ENCODE measurements at places on chromosomes 2 and 18. TPM values are rescaled to one million over a fixed set of nuclear protein-coding genes. Genes with fewer than 3 reads are reported as not detected.

DNA sequence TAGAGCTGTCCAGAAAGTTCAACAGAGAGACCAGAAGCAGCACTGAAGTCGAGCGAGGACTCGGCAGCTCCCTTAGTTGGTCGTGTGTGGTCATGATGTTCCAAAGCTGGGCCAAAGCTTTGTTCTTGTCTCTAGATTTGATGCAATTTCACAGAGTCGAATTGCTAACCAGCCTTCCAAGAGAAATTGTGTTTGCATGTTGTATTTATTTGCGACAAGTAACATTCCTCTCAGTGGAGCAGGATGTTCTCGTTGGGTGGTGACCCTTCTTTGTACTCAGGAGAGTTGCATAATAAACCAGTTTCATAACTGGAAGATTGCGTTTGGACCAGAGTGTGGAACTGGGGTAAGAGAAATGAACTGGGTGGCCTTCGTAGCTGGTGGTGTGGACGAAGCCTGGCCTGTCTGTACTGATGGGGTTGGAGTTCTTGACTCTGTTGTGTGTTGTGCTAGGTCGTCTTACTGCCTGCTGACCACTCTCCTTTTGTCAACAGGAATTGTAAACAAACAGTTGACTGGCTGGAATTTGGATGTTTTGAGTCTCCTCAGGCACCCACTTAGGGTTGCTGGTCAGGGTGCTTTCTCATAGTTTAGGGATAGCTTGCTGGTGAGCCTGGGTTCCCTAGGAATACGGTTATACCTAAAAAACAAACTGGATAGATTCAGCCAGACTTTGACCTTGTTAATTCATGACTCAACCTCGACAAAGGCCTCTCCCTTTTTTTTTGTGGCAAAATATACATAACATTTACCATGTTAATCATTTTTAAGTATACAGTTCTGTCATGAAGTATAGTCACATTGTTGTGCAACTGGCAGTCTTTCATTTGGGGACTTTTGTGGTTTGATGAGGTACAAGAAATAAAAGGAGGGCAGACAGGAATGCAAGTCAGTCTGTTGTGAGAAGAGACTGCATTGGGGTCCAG is 28.9 kb upstream of the TOGARAM2 start:
- no peak for DNase-seq

GRCh38 chr2:163565192-163565591 is 170.6 kb downstream of the FIGN start:
- no peak for DNase-seq

DNA sequence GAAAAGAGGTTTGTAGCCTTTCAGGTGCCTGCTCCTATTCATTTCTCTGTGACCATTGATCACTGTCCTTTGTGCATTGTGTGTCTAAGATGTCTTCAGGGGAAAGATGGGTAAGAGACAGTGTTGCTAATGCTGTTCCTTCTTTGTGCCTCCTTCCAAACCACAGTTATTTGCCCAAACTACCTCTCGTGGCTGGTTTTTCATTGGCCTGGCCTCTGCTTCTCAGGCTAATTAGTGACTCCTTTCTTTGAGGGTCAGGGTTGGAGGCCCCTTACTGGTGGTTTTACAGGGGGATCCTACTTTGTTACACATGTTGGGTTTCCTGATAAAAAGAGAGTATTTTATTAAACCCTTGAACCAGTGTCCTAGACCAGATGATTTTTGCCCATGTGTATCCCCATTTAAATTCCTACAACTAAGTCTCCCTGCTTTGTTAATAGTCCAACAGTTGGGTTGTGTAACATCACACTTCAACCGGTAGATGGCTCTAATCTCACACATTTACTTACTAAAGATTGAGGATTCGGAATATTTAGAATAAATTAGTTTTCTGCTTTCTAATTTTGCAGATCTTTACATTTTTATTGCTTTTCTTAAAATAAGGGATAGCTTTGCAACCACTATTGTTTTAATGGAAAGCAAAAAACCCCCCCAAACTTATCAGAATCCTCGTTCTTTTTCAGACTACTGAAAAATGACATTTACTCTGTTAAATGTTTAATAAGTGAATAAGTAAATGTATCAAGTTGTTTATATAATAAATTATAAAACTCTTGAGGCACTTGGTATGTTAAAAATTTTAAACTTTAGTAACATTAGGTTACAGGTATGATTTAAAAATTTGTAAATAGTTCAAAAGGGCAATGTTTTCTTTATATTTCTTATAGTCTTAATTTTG is 2.4 kb downstream of the MARS2 start:
- no peak for DNase-seq

Gene C2orf81
- total RNA-seq = 2.4 TPM

Gene DLGAP1
- 0.05 TPM for total RNA-seq

GRCh38 chr2:113376253-113376912 is 61.1 kb upstream of the ZNG1B start:
- DNase-seq = no peak

GRCh38 chr2:46780411-46780800 is 135.2 kb downstream of the MCFD2 start:
- no peak for DNase-seq

DNA sequence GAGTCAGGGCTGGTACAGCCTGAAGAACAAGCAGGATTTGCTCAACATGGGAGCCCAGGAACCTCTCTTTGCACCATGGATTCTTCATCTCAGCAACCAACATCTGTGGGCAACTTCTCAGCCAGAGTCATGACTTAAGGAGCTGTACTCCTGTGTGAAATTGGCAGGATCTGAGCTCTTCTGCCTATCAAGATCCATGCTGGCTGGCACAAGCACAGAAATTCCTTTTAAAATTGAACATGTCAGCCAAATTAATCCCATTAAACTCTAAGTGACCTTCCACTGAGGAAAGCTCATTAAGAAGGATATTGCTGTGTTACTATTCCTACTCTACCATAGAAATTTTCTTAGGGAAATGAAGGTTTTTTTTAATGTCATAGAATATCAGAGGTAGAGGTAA is 110.5 kb upstream of the SCG2 start:
- DNase-seq = no peak

- DNase-seq = no peak
These were observed 333.0 kb downstream of the IRS1 start for GRCh38 chr2:226466589-226466988.

Gene ABCG8
- not detected for total RNA-seq

DNA sequence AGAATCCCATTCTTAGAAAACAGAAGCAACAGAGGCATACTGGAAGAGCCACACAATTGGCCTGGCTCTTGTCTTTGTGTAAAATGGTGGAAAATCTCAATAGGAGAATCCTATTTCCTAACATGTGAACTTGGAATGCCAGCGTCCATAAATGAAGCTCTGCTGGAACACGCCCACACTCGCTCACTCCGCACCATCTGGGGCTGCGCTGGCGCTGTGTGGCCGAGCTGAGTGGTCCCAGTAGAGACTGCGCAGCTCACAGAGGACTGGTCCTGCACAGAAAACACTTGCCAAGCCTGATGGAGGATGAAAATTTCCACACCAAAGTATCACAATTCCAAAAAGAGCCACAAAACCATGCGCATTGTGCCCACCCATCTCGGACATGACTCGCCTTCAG is 56.2 kb downstream of the PXDN start:
- no peak for DNase-seq

Gene EVA1A
- 30.7 TPM for total RNA-seq

Gene GEN1
- 5.5 TPM for total RNA-seq

Gene EPB41L5
- 16.2 TPM for total RNA-seq

- no peak for DNase-seq
These were observed 41.0 kb upstream of the ACTR3 start for GRCh38 chr2:113848758-113849415.

Gene SELENOI
- total RNA-seq = 16.1 TPM

DNA sequence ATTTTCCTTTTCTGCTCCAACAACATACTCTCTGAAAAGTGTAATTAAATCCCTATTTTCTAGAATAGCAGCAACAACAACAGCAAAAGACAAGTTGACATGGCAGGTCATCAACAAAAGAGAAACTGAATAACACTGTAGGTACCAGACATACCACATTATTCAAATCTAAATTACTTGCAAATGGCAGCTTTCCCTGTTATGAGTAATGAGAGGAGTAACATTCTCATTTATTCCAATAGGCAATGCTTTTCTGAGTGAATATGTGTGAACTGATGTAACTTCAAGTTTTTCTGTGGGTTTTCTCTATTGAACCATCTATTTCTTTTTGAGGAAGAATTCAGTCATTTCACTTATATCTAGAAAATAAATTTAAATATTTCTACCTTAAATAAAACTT is 501.5 kb downstream of the TRIB2 start:
- DNase-seq = no peak

DNA sequence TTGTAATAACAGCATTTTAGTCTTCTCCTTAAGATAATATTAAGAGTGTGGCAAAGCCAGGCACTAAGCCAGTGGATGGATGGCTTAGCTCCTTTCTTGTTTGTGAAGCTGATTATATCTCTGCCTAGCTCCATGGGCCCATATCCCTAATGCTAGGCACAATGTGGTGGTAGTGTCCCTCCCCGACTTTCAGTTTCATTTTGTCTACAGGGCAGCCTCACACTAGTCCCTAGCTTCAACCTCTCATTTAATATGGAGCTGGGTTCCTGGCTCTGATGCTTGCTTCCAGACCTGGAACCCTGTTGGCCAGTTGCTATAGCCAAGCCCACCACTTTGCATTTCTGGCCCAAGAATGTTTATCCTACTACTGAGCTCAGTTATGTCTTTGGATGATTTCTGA is 437.0 kb upstream of the MEIS1 start:
- DNase-seq = no peak

Gene NAT8
- total RNA-seq = not detected

Gene RRM2
- total RNA-seq = 33.6 TPM

Gene MARCHF4
- 1.3 TPM for total RNA-seq

GRCh38 chr2:58923869-58924268 is 682.7 kb upstream of the FANCL start:
- no peak for DNase-seq

DNA sequence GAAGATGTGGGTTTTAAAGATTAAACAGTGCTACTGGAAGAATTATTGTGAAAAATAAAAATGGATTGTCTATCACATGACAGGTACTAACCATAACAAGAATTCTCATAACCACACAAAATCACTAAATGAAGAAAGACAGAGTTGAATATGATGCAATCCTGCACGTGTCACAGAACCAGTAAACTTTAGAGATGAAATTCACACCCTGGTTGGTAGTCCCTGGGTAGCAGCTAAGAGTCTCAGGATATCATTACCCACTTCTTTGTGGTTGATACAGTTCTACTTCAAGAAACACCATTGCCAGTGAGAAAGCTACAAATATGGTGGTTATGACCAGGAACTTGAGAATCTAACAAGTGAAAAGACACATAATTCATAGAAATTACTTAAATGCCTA is 450.2 kb downstream of the ERBB4 start:
- DNase-seq = no peak

Gene IL36G
- total RNA-seq = not detected

Gene CABYR
- total RNA-seq = 3.9 TPM

GRCh38 chr2:36919041-36919837 is 47.1 kb downstream of the STRN start:
- no peak for DNase-seq

DNA sequence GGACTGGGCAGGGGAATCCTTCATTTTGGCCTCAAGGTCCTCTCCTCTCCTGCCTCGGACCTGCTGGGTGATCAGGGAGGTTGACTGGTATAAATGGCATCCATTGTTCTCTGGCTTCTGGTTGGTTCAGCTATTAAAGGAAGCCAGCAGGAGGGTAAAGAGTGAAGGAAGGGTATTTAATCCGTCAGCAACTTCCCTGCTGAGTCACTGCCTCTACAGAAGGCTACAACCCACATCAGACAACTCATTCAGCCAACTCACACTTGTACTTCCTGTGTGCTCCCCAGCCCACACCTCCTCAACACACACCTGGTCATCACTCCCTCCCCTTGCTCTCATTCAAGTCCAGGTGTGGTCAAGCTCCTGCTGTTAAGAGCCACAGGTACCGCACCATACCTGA is 68.3 kb upstream of the MRPS9 start:
- DNase-seq = no peak

DNA sequence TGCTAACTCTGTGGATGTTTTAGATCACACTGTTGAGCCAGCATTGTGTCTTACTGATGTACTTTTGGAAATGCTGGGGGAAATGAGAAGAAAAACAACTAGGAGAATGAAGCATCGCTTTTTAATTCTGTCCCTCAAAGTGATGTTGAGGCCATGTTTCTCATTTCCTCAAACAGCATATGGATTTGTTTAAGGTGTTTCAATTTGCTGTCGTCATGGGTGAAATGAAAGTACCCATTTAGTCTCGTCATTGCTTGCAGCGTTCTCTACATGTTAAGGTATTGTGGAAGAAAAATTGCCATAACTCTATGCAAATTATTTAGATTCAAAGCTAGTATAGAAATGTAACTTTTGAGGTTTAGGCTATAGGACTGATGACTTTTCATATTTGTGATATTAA is 151.3 kb downstream of the KCTD1 start:
- DNase-seq = no peak

Gene DUSP2
- total RNA-seq = 0.78 TPM

DNA sequence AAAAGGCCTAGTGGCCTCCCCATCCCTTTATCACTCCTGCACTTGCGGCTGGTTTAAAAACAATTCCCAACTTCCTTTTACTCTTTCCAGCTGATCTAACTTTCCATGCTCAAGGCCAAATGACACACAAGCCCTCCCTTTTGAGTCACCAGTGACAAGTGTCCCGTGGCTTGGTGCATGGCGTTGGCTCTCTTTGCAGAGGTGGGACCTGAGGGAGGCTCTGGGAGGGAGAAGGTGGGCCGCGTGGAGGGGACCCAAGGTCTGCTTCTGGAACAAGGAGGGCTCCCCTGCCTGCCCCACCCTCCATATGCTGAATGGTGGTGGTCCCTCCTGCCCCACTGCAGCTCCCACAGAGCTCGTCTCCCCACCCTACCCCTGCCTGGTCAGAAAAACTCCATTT is 30.8 kb upstream of the HPCAL1 start:
- peak; percentile 69 for DNase-seq

DNA sequence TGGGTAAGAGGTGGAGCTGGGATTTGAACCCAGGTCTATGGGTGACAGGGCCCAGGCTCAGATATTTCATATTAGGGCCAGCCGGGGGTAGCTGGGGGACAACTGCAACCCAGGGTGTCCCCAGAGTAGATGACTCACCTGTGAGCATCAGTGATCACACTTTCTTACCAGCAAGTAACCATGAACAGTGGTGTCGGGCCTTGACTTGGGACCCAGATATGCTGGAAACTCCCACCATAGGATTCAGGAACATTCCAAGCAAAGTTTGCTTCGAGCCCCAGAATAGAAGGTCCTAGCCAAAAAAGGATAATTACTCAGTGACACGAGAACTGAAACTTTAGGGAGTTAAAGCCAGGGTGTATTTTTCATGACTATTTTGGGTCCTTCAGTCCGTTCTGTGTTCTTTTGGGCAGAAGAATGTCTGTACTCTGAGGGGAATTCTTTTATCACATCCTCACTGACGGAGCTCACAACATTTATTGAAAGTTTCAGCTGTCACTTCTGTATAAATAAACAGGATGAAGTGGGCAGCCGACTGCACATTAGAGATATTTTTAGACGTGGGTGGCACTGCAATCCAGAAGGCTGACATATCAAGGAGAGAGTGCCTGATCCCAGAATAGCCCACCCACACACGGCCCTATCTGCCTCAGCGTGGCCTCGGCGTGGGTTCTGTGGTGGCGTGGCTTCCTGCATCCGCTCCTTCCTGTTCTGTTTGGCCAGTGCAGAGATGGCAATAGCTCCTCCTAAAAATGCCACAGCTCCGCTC is 45.6 kb downstream of the RAMP1 start:
- no peak for DNase-seq

Data from osteocyte (in vitro differentiated cells).